T1000 (cell line): ENCODE measurements at places on chromosomes 3 and 15.

DNA sequence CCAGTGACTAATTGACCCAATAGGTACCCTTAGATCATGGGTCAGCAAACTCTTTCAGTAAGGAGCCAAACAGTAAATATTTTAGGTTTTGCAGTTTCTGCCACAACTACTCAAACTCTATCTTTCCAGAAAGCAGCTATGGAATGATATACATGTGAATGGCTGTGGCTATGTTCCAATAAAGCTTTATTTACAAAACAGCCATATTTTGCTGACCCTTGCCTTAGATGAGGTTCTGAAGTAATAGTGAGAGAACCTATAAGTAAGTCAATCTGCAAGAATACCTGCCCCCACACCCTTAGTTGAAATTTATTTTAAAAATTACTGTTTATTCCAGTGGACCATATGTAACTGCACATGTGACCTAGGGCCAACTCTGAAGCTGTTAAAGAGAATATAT is 134.0 kb downstream of the CMSS1 start:
- no peak for DNase-seq

DNA sequence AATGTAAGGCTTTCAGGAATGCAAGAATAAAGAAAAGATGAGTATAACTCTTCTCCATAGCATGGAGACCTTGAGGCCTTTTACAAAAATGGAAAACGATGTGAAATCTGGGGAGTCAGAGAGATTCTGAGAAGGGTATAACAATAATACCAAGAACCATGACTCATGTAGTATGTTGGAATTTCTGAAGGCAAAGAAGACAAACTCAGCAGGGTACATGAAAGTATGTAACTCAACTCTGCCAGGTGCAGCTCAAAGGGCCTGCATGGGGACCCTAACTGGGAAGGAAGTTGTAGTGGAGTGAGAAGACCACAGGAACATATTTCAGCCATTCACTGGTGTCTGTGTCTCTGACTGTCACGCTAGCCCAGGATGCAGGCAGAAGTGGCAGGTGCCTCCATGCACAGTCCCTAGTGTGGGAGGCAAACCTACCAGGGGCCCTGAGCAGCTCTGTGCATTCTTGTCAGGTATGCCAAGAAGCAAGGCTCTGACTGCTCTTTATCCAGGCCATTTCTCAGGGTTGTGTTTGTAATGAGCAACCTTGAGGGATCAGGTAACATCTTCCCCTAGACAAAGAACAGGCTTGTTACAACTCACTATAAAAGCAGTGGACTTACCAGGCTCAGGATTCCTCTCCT is 57.2 kb downstream of the GPR156 start:
- no peak for DNase-seq

GRCh38 chr15:77224352-77224751 is 153.4 kb upstream of the TSPAN3 start:
- DNase-seq: no peak

- DNase-seq: no peak
These were observed 53.4 kb upstream of the XRN1 start for GRCh38 chr3:142501004-142501926.

DNA sequence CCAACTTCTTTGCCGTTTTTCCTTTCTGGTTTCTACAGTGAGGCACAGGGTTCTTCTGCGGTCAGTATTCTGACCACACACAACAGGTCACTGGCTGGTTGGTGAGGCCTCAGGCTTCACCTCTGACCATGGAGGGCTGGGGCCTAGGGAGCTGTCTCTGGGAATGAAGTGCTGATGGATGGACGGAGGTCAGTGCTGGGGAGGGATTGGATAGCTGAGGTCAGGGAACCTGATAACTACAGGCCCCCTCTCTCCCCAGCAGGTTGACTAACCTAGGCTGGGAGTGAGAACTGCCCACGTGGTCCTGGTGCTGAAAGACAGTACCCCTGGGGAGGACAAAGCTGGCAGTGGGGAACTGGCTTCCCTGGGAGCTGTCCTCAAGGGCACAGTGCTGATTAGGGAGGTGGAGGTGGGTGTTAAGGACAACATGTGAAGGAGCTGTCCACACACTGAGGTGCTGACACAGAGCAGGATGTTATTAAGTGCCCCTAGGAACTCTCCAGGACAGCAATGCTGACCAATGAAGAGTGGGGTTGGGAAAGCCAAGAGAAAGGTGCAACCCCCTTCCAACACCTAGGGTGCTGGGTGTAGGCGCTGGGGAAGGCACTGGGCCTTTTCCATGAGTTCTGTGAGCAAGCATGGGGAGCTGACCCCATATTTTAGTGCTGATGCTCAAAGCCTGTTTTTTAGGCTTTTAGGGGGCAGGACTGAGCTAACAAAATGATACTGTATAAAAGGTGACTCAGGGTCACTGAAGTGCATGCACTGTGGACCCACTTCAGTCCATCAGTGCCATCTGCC is 45.2 kb downstream of the ATP2B2 start:
- DNase-seq: peak; percentile 41

DNA sequence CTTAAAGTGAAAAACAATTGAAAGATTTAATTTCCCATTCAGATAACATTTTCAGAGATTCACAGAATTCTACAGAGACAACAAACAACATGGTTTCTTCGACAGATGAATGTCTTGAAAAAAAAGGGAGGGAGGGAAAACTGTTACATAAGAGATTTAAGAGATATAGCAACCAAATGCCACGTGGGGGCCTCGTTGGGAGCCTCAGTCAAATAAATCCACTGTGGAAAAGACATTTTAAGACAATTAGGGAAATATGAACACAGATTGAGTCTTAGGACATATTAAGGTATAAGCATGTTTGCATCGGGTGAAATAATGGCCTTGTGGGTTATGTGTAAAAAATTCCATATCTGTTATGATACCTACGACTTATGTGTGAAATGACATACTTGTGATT is 5.0 kb upstream of the PRRT3 start:
- DNase-seq: no peak

GRCh38 chr15:55742498-55742926 is 440 bp downstream of the PRTG start:
- DNase-seq: peak; percentile 59

GRCh38 chr3:72427624-72428023 is 420.6 kb downstream of the SHQ1 start:
- no peak for DNase-seq

- no peak for DNase-seq
These were observed 38.0 kb downstream of the TMEM41A start for GRCh38 chr3:185460719-185461350.

GRCh38 chr15:64619880-64620839 is 155.2 kb downstream of the RBPMS2 start:
- no peak for DNase-seq

DNA sequence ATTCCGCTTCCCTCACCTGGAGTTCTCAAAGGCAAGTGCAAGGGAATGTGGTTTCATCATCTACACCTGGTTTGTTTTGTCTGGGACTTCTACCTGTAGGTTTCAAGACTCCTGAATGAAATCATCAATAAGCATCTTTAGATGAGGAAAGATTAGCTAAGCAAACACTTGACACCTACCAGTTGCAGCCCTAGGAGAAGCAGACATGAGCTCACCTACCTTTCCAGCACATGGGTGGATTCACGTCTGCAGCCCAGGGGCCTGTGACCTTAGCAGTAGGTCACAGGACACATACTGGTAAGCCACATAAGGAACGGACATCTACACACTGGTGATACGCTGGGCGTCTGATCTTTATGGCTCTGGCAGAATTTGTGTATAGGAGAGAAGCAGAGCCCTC is 26.7 kb downstream of the SLCO2A1 start:
- DNase-seq: no peak

- DNase-seq: no peak
These were observed 4.2 kb downstream of the RPL15 start for GRCh38 chr3:23921052-23921511.

- no peak for DNase-seq
These were observed 17.4 kb downstream of the PLXNB1 start for GRCh38 chr3:48412375-48413001.

GRCh38 chr3:171455603-171456550 is 4.3 kb downstream of the TNIK start:
- no peak for DNase-seq

DNA sequence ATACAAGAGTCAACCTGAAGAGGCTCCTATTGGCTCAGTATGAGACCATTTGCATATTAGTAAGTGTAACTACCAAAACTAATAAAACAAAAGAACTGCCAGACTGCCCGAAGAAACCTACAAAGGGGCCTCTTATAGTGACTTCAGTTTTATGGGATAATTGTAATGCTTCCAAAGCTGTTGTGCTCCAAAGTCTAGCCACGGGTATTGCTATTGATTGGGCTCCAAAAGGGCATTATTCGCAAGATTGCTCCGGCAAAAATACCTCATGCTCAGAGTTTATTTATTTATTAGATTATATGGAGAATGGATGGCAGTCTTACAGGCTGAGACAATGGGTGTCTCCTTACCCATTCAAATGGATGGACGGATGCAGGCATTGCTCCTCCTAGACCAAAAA is 11.4 kb downstream of the RPL22L1 start:
- no peak for DNase-seq

- DNase-seq: no peak
These were observed 2.6 kb upstream of the IL20RB start for GRCh38 chr3:136954980-136955780.

GRCh38 chr3:69665026-69665737 is 74.1 kb upstream of the MITF start:
- DNase-seq: no peak

DNA sequence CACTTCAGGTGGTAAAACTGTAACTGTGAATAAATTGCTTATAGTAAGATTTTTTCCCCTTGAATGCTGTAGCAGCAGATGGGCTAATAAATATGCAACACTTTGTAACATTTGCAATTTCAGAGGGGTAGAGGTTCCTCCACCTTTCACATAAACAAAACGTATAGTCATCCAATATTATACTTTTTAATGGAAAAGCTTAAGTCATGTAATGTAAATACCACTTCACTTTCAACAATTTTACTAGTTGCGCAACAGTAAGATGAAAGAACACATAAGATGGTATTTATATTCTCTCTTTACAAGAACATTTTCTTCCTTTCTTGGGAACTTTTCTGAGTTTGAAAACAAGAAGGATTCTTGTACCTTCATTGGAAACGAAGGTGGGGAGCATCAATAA is 56.6 kb upstream of the FAM3D start:
- DNase-seq: no peak

GRCh38 chr15:52128568-52128967 is 16.0 kb upstream of the BCL2L10 start:
- DNase-seq: no peak

GRCh38 chr15:52066842-52067544 is 45.6 kb downstream of the BCL2L10 start:
- DNase-seq: no peak

DNA sequence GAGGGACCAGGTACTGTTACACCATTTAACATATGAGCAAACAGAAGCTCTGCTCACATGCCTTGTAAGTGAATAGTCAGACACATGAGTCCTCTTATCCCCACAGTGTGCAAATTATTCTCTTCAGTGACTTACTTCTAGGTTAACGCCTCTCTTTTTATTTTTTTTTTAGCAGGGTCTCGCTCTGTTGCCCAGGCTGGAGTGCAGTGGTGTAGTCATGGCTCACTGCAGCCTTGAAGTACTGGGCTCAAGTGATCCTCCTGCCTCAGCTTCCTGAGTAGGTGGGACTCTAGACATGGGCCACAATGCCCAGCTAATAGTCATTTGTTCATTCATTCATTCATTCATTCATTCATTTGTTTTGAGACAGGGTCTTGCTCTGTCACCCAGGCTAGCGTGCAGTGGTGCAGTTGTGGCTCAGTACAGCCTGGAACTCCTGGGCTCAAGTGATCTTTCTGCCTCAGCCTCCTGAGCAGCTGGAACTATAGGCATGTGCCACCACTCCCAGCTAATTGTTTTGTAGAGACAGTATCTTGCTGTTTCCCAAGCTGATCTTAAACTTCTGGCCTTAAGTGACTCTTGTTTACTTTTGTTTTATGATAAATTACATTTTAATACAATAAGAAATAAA is 94.7 kb downstream of the LRRC28 start:
- DNase-seq: no peak

DNA sequence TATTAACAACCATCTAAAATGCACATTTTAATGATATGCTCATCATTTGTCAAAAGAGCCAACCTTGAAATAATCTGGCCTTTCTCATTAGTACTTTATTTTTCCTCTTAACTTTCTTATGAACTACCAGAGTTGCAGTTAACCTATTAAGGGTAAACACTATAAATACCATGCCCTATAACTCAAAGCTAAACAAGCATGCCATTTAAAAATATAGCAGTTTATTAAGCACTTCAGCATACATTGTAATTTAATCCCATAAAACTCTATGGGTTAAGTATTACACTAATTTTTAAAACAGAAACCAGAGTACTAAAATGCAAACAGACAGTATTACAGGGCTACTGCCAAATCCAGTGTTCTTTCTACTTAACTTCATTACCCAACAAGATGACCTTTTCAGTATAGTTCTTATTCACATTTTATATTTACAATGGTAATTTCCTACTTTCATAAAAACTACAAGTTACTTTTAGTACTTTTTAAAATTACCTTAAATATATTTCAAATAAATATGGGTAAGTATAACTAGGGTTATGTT is 11.8 kb downstream of the NPTN start:
- DNase-seq: no peak

DNA sequence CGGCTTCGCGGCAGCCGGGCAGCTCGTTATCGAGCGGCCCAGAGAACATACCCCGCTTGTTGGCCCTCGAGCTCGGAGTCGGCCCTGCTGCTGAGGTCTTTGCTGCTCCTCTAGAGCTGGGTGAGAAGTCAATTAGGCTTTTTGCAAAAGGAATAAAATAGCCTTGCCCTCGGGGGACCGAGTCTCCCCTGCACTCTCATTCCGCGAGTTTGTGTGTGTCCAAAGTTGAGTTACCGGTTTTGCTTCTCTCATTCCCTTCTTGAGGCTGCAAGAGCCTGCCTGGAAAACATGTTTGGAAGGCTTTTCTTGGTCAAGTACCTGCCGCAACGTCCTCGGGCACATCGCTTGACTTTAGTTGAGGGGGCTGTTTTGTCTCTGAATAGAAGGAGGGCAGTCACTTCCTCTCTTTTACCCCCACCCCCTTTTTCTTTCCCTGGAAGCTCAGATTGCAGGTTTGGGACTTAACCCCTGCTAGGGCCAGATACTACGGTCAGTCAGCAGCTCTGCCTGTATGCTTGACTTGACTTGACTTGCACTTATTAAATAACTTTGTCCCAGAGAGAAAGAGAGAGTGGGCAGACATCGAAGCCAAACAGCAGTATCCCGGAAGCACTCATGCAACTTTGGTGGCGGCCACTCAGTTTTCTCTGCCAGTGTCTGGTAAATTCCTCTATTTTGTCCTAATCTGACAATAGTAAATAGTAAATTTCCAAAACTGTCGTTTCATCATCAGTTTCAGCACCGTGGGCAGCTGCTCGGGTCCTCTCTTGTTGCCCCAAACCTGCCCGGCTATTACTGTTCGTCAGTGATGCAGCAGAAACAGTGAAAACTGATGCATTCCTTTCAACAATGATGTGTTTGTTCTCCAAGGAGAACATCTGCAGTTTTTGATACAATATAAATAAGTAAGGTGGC is 609 bp downstream of the RNF13 start:
- no peak for DNase-seq

GRCh38 chr3:43388175-43388574 is 101.8 kb downstream of the SNRK start:
- DNase-seq: no peak

GRCh38 chr3:171363202-171363601 is 97.0 kb downstream of the TNIK start:
- no peak for DNase-seq
